ENCODE measurements at places on chromosomes 12 and 14.

DNA sequence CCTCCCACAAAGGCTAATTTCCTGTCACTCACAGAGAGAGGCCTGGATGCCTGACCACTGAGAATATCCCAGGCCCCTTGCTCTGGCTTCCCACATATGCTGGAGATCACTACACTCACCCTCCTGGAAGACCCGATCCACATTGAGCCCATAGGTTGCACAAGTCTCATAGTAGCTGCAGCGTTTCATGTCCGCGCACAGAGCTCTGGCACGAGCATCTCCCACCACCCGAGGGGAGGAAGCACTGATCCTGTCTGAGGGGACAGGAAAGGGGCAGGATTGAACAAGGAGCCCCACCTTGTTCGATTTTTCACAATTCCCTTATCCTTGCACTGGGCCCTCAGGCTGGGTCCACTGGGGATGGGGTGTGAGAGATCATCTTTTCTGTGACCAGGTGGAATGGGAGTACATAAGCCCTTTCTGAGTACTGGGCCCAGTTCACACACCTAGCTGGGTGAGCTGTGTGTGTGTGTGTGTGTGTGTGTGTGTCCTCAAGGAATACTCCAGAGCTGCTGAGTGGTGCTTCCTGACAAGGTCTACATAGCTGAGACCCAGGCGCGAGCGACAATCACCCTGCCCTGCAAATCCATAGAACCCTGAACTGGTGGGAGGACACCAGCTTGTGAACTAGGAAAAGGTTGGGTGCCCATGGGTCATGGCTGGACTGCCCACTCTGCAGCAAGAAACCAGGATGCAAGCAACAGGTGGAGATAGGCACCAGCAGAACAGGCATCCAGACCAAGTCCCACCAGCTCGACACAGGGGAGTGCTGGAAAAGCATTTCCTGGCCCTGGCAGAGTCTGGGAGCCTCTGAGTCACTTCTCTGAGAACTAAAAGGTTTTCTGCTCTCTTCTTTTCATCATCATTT lies 5.6 kb downstream of the AGAP2 start:
- no peak for DNase-seq

DNA sequence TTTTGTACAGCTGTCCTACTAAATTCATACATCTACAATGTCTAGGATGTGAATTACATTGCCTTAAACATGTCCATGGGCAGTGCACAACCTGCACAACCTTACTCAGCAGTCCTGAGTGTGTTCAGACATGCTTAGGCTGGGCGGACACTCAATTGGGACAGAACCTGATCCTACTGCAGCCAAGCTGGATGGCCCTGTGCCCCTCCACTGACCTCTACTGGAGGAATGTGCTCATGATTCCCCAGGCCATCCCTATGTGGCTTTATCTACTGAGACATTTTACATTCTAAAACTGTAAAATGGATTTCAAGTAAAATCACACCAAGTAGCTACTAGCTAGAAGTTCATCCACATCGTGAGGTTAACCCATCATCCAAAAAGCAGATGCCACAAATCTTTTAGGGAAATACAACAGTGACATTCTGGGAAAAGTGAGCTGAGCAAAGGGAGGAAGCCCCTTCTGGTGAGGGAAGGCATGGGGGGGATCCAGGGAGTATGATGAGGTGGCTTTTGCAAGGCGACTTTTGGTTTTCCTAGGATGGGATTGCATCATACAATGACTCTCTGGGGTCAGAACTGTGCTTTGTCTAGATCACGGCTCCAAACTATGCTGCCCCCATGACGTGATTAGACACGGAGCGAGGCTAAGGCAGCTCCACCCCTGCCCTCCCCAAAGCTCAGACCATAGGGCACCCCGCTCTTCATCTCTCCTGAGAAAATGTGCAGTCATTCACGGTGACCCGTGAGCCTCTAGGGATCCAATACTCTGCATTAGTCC lies 911.7 kb upstream of the TMEM132C start:
- no peak for DNase-seq

GRCh38 chr12:62332598-62332997 lies 72.4 kb downstream of the USP15 start:
- DNase-seq, result no peak

GRCh38 chr14:57760896-57761295 lies 105.0 kb downstream of the SLC35F4 start:
- DNase-seq, result no peak

DNA sequence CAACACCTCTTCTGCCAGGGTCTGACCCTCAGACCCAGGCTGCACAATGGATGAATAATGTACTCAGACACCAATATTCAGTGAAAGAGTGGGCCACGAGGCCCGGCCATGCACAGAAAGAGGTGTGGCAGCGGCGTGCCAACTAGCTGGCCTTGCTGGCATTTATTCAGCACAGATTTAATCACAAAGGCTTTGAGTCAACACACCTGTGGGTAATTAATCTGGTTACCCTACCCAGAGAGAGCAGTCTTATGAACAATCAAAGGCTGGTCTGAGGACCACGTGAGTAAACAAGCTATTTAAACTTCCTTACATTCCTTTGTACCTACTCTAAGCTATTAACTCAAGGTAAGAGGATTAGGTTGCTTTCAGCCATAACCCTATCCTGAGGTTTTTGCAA lies 324.8 kb downstream of the C12orf50 start:
- no peak for DNase-seq

GRCh38 chr12:104974626-104975290 lies 11.4 kb upstream of the NOPCHAP1 start:
- no peak for DNase-seq

- no peak for DNase-seq
Observed at GRCh38 chr12:41058266-41058665, 129.9 kb upstream of the PDZRN4 start.

DNA sequence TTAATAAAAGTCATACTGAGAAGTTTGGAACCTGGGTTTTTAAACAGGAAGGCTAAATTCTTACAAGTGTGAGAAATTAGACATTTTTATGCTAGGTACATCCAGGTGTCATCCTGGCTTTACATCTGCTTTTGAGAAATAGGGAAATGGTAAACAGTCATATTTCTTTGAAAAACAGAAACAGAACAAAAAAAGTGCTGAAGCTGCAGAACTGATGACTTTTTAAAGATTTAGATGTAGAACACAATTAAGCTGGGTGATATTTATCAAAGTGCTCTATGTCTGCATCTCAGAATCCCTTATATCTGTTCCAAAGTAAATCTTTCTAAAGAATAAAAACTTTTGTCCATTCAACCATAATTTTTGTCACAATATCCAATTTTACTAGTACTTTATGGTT lies 282.9 kb upstream of the ATXN7L3B start:
- DNase-seq, result no peak

- no peak for DNase-seq
Observed at GRCh38 chr14:59159169-59159568, 29.3 kb upstream of the DAAM1 start.

DNA sequence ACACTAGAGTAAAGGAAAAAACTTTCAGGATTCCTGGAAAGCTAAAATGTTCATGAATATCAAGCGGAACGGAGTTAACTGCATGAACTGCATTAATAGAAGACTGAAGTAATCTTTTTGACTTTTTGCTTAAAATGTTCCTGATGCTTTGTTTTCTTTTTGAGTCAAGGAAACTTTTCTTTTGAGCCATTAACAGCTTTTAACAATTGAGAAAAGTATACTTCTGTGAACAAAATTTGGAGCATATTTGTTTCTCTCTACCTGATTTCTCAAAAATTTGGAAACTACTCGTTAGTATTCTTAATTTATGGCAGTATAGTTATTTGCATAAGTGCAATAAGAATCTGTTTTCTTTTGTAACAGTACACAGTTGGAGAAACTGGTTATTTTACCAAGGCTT lies 78.5 kb downstream of the CALM1 start:
- no peak for DNase-seq

GRCh38 chr12:125989696-125990095 lies 924.5 kb downstream of the AACS start:
- no peak for DNase-seq

DNA sequence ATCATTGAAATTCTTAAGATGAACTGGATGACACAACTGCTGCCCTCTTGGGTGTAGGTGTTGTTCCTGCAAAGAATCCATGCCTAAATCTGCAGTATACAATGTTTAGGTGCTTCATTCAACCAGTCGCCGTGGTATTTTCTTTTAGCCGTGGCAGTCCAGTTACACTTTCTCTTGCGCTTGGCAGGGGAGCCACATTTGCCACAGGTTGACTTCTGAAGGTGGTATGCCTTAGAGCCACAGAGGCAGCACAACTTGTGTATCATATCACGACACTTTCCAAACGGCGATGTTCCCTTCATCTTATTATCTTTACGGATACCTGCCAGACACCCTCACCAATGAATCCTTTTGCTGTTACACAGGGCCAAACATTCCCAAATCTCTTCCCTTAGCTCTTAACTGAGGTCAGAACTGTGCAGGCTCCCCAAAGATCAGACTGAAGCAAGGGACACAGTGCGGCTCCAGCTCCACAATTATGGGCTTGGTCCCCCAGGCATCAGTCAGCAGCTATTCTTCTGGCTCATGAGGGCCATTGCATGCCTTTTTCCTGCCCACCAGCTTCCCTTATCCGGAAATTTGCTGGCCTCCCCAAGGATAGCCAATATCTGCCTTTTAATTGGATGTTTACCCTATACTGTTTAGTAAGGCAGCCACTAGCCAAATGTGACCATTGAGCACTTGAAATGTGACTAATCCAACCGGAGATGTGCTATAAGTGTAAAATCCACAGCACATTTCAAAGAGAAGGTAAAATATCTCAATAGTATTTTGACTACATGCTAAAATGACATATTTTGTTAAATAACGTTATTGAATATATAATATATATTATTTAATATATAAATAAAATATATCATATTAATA lies 50.7 kb downstream of the SENP1 start:
- no peak for DNase-seq

GRCh38 chr14:42460673-42461072 lies 854.0 kb downstream of the LRFN5 start:
- DNase-seq, result no peak

DNA sequence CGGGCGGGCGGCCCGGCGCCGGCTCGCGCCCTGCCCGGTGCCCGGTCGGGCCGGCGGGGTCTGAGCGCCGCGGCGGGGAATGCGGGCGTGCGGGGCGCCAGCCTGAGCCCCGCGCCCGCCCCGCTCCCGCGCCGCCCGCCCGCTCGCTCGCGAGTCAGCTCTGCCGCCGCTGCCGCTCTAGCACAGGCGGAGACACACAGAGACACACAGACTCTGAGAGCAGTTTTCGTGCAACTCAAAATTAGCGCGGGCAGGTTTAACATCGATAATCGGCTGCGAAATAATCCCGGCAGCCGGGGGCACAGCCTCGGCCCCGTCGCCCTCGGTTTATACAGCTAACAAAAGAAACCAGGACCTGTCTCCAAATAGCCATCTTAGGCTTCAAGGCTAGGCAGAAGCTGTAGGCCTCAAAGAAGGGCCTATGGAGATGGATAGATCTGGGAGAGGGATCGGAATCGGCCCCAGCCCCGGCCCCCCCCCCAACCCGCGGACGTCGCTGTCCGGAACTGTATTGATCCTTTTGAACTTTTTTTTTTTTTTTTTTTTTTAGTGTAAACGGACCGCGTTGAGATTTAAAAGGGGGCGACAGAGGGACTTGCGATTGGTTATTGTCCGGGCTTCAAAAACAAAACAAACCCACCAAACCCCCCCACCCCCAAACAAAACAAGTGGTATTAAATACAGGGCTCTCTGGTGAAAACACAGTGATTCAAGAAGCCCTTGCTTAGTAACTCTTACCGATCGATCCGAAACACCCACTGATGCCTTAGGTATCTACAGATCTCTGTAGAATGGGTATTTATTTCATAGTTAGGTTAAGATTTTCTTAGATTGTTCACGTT lies 1.1 kb downstream of the ARID2 start:
- peak; percentile 11 for DNase-seq

DNA sequence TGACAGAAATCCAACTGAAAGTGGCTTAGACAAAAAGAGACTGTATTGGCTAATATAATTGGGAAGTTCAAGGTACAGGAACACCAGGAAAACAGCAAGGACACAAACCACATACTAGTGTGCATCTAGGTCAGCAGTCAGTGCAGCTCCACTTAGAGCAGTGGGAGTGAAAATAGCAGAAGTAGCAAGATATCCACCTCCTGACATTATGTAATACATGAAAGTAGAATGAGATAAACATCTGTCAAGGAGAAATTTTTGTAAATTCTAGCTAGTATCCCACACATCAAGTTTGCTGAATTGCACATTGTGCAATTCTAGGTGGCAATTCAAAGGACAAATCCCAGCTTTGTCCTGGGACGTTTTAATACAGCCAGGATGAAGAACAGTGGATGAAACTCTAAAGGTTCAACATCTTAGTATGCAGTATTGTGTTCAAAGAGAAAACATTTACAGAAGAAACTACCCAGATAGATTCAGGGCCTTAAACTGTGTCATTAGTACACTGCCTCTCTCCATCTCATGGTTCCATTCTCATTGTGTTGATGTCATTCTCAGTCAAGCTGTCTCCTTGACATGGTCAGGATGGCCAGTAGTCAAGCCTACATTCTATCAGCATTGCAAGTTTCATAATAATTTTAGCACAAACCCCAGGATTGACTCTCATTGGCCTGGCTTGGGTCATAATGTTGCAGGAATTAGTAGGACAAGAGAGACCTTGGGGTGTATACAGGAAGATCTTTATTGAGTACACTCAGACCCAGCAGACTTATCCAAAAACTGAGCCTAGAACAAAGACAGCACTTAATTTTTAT lies 56.8 kb downstream of the SDR9C7 start:
- no peak for DNase-seq

GRCh38 chr12:112005419-112006395 lies 7.3 kb downstream of the TMEM116 start:
- no peak for DNase-seq
